ENCODE measurements at places on chromosomes 2 and 18. TPM values are rescaled to one million over a fixed set of nuclear protein-coding genes. Genes with fewer than 3 reads are reported as not detected.

SCYGR7 gene
- total RNA-seq: not detected

RND3 gene
- total RNA-seq: 70.9 TPM

NAT8 gene
- not detected for total RNA-seq

PSMD1 gene
- 126 TPM for total RNA-seq

PLEKHH2 gene
- total RNA-seq: 0.28 TPM

- H3K36me3 ChIP-seq: no peaks in the 10 kb centered on the region
- H3K4me3 ChIP-seq: no peak overlapping the region
- peaks cover 6% of the 10 kb centered on the region for H3K4me1 ChIP-seq
- no peak for DNase-seq
- no peaks in the 10 kb centered on the region for H3K27me3 ChIP-seq
Measured at GRCh38 chr2:200584639-200585038, 1.2 kb upstream of the AOX1 start.

DNA sequence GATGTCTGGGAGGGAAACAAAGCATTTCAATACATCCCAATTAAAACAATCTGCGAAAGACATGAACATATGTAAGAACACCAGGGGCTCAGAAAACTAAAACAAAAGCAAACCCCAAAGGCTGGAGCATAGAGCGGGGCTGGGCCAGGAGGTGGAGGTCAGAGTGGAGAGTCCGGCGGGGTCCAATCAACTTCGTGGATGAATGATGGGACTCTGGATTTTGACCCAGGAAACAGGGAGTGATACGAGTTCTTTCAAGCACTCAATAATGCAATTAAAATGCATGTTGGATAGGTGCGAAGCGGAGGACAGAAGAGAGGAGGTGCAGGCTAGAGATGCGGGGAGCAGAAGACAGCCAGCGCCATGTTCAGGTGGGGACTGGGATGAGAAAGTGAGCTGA, 200.7 kb upstream of the PXDN start:
- H3K27ac ChIP-seq: no peak overlapping the region
- H3K4me3 ChIP-seq: no peak overlapping the region
- no peaks in the 10 kb centered on the region for H3K36me3 ChIP-seq
- no peak for DNase-seq
- no peaks in the 10 kb centered on the region for H3K4me1 ChIP-seq

DNA sequence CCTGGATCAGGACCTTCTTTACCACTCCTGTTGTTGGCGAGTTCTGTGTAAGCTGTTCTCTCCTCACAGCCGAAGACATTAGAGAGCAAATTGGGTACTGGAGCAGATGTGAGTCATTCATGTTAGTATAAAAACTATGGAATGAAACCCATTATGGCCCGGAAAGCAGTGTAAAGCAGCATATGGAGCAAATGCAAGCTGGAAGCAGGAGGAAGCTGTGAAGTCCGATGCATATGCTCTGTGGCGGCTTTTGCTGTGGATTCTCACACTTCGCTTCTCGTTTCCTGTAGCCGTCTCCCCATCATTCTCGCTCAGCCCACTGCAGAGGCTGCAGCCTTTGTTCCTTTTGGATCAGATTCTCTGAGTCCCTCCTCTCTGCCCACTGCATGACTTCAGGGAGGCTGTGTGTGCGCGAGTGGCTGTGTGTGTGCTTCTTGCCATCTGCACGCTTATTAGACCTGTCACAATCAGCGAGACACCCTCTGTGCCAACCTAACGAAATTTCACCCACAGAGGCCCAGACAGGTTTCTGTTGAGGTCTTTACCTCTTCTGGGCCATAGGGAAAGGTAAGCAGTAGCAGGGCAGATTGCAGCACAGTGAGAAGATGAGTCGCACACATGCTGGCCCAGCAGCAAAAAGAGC, 3.3 kb upstream of the GALNT14 start:
- peaks cover 4% of the 10 kb centered on the region for H3K27me3 ChIP-seq
- H3K27ac ChIP-seq: no peak overlapping the region
- H3K4me1 ChIP-seq: no peaks in the 10 kb centered on the region
- H3K4me3 ChIP-seq: no peak overlapping the region

All from Caco-2 (cell line).